ENCODE measurements at places on chromosomes 1 and 21. TPM values are rescaled to one million over a fixed set of nuclear protein-coding genes. Genes with fewer than 3 reads are reported as not detected.

DNA sequence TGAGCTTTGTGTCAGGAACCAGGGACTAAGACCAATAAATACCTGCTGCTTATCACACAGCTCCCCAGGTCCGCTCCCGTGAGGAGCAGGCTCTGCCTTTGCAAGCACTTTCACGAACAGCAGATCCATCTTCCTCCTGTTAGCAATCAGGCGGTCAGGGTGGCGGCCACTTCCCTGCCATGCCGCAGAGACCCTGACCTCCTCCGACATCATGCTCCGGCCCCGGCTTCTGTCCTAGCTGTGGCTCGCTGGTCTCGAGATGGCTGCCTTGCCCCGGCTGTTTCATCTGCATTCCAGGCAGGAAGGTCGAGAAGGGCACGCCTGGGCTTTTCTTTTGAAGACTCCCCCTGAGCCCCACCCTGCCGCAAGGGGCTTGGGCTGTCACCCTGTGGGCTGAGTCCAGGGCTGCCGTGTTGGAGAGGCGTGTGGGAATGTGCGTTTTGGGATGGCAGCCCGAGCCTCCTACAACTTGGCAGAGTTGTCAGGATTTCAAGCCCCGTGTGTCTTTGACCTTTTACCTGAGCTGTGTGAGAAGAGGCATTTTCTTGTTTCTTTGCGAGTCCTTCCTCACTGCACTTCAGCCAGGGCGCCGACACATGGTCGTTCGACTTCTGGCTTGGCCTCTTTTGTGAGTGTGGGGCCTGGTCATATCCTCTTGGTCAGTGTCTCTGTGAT lies 59.5 kb downstream of the AGPAT3 start:
- DNase-seq: no peak

DNA sequence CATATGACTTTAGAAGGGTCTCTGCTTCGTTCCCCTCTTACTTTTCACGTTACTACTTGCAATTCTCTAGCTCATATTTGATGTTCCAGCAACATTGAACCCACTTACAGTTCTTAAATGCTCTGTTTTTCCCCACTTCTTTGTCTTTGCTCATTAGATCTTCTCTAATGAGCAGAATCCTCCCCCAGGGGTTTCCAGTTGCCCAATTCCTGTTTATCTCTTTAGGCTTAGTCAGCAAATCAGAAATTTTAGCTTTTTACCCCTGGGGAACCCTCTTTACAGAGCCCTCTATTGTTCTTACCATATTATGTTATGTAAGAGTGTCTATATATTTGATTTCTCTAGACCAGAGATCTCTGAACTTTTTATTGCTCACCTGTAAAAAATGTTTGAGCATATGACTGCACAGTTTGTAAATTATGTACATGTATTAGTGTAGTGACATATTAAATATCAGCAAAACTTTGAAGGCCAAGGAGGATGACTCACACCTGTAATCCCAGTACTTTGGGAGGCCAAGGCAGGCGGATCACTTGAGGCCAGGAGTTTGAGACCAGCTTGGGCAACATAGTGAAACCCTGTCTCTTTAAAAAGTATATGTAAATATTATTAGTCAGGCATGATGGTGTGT lies 71.4 kb downstream of the FNBP1L start:
- no peak for DNase-seq

DNA sequence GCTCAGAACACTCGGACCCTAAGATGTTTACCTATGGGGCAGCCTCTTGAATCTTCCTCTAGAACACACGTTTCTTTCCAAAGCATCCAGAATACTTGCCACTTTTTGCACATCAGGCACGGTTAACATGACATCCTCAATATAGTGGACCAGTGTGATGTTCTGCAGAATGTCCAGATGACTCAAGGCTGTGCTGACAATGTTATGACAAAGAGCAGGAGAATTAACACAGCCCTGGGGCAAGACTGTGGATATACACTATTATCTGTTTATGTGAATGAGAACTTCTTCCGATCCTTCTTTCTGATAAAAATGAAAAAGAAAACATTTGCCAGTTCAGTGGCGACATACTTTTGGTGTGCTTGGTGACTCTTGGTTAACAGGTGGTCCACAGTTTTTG lies 154.3 kb downstream of the PDE4B start:
- no peak for DNase-seq

DNA sequence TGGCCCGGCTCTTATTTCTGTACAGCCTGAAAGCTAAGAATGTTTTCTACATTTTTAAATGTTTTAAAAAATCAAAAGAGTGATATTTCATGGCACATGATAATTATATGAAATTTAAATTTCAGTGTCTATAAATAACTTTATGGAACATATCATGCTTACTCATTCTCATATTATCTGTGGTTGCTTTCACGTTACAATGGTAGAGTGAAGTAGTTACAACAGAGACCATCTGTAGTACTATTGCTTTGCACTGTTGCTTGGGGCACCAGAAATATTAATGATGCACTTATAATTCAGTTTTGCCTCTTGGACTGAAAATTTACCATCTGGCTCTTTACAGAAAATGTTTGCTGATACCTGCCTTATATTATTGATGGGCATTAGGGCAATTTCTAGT lies 481.6 kb downstream of the PLPP3 start:
- no peak for DNase-seq

HSPB7 gene
- 3.4 TPM for total RNA-seq

ARMH1 gene
- 2.7 TPM for total RNA-seq
